ENCODE measurements at places on chromosomes 7 and 10.

- H3K4me1 ChIP-seq, result no peaks in the 10 kb centered on the region
- H3K27me3 ChIP-seq, result peaks cover 7% of the 10 kb centered on the region
- no peak overlapping the region for H3K27ac ChIP-seq
- no peak for DNase-seq
- H3K36me3 ChIP-seq, result peaks cover 17% of the 10 kb centered on the region
Observed at GRCh38 chr10:132834311-132834761, 48.4 kb upstream of the NKX6-2 start.

DNA sequence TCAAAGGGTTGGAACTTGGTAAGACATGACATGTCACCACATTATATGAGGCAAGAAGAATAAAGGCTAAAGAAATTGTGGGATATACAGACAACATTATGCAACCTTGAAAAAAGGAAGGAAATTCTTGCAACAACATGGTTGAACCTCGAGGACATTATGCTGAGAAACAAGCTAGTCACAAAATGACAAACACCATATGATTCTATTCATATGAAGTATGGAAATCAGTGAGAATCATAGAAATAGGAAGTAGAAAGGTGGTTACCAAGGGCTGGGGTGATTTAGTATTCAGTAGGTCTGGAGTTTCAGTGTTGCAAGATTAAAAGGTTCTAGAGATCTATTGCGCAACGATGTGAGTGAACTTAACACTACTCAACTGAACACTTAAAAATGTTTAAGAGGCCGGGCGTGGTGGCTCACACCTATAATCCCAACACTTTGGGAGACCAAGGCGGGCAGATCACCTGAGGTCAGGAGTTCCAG lies 126.9 kb upstream of the TBX20 start:
- no peak overlapping the region for H3K27ac ChIP-seq
- H3K4me3 ChIP-seq, result no peak overlapping the region
- no peaks in the 10 kb centered on the region for H3K36me3 ChIP-seq
- no peak for DNase-seq
- no peaks in the 10 kb centered on the region for H3K4me1 ChIP-seq
- H3K27me3 ChIP-seq, result peaks cover 3% of the 10 kb centered on the region

GRCh38 chr10:6269953-6270867 lies 67.5 kb downstream of the PFKFB3 start:
- H3K4me1 ChIP-seq, result no peaks in the 10 kb centered on the region
- H3K36me3 ChIP-seq, result no peaks in the 10 kb centered on the region
- H3K27ac ChIP-seq, result no peak overlapping the region
- DNase-seq, result no peak
- H3K4me3 ChIP-seq, result no peak overlapping the region

DNA sequence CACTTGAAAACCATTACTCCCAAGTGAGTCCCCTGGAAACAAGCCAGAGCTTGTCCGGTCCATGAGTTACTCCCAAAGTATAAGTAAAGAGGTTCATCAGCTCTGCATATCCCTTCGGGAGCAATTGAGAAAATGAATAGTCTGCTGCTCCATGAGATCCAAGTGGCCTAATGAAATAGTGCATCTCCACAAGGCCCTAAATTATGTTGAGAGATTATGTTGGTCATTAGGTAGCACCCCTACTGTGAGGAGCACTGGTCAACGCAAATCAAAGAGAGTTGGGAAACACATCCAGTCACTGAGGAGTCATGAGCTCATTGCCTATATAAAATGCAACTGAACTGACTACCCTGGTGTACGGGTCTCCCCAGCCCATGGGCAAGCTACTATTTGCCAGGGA lies 205.5 kb upstream of the AOAH start:
- no peaks in the 10 kb centered on the region for H3K36me3 ChIP-seq
- H3K4me1 ChIP-seq, result no peaks in the 10 kb centered on the region
- no peaks in the 10 kb centered on the region for H3K27me3 ChIP-seq

DNA sequence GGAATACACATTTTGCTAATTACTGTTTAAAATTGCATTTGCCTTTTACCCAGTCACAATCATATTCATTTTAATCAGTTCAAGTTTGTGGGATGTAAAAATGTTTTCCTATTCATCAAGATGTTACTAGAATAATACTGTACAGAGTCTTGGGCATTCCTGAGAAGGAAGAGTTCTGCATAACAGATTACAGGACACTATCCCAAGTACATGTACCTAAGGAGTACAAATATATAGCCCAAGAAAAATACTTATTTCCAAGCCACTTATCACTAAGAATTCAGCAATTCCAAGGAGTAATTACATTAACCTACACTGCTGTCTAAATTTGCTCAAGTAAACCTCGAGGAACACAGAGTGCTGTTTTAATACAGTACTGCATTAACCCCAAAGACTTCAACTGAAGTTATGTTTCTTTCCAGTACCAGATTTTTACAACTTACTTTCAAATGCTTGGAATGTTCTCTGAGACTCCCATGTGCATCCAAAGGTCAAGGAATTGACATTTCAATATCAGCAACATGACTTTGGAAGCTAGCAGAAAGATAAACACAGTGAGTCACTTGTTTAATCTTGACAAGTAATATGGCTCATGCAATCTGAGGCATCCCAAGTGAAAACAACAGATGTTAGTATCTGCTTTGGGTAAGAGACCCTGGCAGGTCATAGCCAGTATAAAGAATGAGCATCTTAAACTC lies 125.4 kb upstream of the BET1 start:
- DNase-seq, result no peak
- no peak overlapping the region for H3K27ac ChIP-seq
- no peak overlapping the region for H3K4me3 ChIP-seq
- H3K4me1 ChIP-seq, result no peaks in the 10 kb centered on the region
- H3K27me3 ChIP-seq, result no peaks in the 10 kb centered on the region

DNA sequence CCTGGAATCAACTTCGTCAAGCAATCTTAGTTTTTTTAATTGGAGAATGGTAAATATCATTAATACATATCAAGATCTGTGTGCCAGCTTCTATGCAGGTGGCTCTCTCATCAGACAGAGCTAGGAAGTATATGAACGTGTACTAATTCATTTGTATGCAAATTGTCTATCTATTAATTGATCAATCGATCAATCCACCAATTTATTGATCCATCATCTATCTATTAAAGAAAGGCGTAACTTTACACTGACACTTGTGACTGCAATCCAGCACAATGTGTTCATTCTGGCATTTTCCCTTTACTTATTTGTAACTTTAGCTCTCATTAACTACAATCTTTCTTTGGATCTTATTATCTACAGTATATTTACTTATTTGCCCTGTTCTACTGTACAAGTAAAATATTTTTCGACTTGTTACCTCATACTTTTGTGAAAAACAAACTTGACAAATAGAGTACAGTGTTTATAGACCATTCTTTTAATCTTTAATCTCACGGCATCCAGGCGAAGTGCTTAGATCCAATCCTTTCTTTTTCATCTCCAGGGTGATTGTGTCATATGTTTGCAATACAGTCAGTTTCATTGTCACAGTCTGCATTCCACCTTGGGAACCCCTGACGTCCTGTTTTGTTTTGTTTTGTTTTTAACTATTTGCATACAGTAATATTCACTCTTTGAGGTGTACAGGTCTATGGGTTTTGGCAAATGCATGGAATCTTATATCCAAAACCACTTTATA lies 22.0 kb upstream of the GHRHR start:
- H3K27me3 ChIP-seq, result no peaks in the 10 kb centered on the region
- H3K36me3 ChIP-seq, result no peaks in the 10 kb centered on the region
- no peak overlapping the region for H3K4me3 ChIP-seq
- DNase-seq, result no peak
- no peak overlapping the region for H3K27ac ChIP-seq

- peaks cover 4% of the 10 kb centered on the region for H3K4me1 ChIP-seq
- no peaks in the 10 kb centered on the region for H3K27me3 ChIP-seq
- H3K4me3 ChIP-seq, result peak overlapping the region; percentile 49
- DNase-seq, result no peak
- H3K27ac ChIP-seq, result no peak overlapping the region
Observed at GRCh38 chr10:114304571-114305421, 65.7 kb downstream of the VWA2 start.

GRCh38 chr7:77942431-77942830 lies 143.9 kb downstream of the PHTF2 start:
- no peaks in the 10 kb centered on the region for H3K36me3 ChIP-seq
- no peak overlapping the region for H3K4me3 ChIP-seq
- no peaks in the 10 kb centered on the region for H3K27me3 ChIP-seq
